ENCODE measurements at places on chromosomes 1 and 21.
A peak's percentile ranks its signal among the peaks of the same experiment; 100 is the strongest.

DNA sequence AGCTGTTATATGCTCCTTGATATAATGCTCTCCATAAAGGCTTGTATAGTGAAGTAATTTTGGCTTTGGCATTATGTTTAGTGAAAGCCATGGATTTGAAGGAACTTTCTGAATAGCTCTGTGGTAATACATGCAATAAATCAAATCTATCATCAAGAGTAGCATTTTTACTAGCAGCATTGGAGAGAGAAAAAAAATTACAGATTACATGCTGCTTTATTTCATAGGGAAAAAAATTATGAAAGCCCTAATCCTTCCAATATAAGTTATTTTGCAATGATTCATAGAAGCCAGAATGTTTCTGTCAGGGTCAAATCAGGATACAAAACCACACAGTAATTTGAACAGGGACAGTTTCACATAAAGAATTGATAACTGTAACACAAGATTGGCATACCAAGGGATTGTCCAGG lies 250.0 kb downstream of the SPATA17 start:
- no peak for DNase-seq

GRCh38 chr1:63435161-63435560 lies 67.7 kb downstream of the ALG6 start:
- DNase-seq: no peak

DNA sequence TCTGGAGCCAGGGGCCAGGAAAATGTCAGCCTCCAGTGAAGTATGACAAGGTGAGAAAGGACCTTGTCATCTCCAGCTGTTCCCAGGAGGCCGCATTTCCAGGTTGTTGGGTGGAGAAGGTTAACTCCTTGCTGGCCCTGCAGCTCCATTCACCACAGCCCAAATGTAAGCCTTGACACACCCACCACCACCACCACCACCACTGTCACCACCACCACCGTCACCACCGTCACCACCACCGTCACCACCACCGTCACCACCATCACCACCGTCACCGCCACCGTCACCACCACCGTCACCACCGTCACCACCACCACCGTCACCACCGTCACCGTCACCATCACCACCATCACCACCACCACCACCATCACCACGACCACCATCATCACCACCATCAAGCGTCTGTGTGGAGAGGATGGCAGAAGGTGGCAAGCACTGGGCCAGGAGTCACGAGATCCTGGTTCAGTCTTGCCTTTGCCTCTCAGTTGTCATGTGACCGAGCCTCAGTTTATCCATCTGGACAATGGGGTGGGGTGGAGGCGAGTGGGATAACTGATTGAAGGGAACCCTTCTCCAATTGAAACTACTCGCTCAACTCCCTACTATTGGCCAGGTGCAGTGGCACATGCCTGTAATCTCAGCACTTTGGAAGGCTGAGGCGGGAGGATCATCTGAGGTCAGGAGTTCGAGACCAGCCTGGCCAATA lies 21.2 kb upstream of the FAM131C start:
- no peak for DNase-seq

DNA sequence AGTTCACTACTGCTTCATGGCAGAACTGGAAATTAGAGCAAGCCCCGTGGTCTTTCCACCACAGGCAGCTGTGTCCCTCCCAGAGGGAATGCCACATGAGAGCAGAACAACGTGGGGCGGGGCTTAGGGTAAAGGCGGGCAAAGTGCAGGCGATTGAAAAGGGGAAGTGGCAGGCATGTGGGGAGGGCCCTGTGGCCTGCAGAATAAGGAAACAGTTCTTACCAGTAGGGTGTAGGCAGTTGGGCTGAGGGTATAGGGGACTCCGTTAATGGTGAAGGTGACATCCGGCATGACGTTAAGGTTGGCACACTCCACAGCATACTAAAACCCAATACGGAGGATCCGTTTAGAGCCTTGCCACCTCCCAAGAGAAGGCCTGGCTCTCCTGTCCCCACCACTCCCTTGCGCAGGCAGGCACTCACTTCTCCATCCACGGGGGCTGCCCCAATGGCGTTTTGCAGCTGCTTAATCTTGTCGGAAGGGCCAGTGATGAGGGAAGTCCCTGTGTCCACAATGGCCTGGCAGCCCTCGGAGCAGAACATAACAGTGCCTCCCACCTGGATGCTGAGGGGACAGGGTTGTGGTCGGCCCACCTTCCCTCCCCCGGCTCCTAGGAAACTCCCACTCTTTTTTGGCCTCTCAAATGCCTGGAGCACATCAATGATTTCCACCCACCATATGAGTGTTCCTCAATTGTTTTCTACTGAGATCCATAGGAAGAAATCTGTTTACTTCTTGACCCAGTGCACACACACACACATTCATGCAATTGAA lies 9.1 kb upstream of the RAB7B start:
- DNase-seq: peak; percentile 7

- peak; percentile 47 for DNase-seq
Measured at GRCh38 chr1:2255420-2256369, 27.6 kb downstream of the SKI start.

DNA sequence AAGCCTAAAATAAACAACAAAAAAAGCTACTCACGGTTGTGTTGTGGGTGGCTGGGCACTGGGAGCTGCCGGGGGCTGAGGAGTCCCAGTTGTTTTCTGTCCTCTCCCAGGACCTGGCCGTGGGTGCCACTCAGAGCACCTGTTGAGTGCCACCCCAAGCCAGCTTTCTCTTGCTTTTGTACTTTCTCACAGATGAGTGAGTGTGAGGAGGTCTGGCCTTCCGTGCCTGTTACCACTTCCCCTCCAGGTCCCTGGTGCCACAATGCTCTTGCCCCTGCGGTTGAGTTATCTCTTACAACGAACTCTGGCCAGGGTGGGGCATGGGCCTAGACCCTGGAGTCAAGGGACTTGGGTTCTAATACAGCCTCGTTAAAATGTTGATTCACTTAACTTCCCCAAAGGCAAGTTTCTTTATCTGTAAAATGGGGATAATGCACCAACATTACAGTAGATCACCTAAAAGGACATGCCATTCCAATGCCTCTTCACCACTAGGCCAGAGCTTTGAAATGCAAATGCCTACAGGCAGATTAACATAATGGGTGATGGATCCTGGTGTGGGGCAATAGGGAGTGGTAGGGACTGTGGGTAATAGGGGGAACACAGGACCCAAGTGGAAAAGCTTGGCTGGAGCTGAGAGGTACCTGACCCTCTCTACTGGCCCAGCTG lies at the start of gene CNR2:
CNR2 (minus strand) TSS at position 151 of the 669 bp plus-strand sequence. CDS start 37,745 bp downstream, outside the sequence.
- DNase-seq: no peak

GRCh38 chr1:171611306-171611705 lies 10.7 kb upstream of the MYOCOS start:
- DNase-seq: no peak

- no peak for DNase-seq
Measured at GRCh38 chr1:168135116-168135920, 1.4 kb downstream of the GPR161 start.

DNA sequence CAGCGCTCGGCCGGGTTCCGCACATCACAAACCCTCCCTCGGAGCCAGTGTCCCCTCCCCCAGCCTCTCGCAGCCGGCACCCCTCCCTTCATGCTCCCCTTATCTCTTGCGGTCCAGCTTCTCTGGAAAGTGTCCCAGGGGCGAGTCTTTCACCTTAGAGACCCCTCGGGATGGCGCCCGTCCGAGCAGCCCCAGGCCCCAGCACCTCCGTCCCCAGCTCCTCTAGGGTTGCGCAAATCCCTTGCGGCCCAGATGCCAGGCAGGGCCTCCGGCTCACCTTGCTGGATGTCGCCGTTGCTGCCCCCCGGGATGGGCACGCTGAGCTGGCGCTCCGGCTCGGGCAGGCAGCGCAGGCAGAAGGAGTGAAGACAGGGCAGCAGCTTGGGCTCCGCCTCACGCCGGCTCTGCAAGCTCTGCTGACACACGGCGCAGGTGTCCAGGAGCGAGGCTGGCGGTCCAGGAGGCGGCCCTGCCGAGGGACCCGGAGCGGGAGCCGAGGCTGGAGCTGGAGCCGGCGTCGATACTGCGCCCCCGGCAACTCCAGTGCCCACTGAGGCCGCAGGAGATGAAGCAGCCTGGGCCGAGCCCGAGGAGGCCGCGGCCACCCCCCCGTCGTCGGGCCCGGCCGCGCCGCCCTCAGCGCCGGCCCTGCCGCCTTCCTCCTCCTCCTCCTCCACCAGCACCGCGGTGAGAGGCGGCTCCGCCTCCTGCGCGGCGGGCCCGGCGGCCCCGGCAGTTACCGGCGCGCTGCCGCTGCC lies 550 bp downstream of the TRIM33 start:
- DNase-seq: no peak

- DNase-seq: no peak
Measured at GRCh38 chr1:221331273-221332183, 410.4 kb downstream of the DUSP10 start.

GRCh38 chr1:201697174-201697573 lies 131.8 kb upstream of the IPO9 start:
- no peak for DNase-seq

GRCh38 chr1:25782608-25783201 lies 17.3 kb upstream of the SELENON start:
- DNase-seq: no peak

GRCh38 chr1:203251466-203251865 lies 22.0 kb upstream of the CHIT1 start:
- DNase-seq: no peak

DNA sequence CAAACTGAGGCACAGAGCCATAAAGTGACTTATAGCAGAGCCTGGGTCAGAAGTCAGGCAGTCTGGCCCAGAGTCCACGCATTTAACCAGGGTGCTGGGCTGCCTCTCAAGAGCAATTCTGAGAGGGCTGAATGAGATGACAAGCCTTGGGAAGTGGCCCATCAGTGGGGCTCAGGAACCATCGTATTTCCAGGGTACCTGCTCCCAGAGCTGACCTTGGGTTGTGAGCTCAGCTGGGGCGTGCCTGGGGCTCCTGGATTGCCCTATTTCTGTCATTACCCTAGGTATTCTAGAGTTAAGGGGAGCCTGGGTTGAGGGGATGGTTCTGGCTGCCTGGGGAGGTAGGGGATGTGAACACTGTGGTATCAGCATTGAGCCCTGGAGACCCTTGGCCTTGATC lies 49.4 kb downstream of the LGR6 start:
- no peak for DNase-seq

- DNase-seq: no peak
Measured at GRCh38 chr1:244854166-244854565, 10.2 kb downstream of the HNRNPU start.

- no peak for DNase-seq
Measured at GRCh38 chr1:153774780-153775457, at the start of gene SLC27A3. Gene SLC27A3, plus strand, starts transcription at chr1:153775407. Its CDS starts 91 bp downstream, at chr1:153775498.

GRCh38 chr1:218259800-218260199 lies 25.3 kb upstream of the RRP15 start:
- DNase-seq: no peak

DNA sequence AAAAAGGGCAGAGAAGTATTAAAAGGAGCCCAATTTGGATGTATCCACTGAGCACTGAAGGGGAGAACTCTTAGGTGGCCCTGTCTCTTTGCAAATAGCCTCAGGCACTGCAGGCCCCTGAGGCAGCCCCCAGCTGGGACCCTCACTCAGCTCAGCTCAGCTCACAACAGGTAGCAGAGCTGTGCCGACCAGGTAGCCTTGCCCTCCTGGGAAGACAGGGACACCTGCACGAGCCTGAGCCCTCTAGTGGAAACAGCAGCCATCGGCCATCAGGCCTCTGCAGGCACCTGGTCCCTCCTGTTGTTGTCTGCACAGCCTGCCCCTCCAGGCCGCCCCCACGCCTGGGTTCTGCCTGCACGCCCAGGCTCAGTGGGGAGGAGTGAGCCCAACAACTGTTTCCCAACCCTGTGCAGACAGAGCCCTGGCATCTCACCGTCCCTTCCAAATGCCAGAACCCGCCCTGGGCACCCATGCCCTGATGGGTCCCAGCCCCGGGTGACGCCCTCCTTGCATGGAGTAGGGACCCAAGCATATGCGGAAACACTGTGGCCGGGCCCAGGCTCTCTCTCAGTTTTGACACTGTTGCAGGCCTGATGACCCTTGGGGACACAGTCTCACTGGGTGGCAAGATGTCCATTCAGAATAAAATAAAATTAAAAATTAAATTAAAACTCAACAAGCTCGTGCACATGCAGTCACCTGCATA lies 60.0 kb upstream of the AJAP1 start:
- no peak for DNase-seq

DNA sequence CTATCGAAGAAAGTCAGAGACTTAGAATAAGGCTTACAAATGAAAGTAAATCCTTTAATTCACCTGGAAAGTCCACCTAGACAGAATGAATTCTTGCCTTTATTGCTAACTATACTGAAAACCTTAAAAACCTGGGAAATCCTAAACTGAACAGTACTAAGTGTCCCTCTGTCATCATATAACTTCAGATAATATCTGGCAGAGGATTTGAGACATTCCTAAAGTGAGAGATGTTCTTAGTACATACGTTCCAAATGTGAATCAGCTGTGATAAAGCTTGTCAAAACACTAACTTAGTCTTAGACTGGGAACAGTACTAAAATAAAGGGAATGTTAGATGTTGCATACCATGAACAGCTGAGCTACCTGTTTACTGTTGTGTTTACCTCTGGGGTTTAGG lies 121.7 kb downstream of the TNFSF18 start:
- DNase-seq: no peak

- DNase-seq: no peak
Measured at GRCh38 chr21:16022921-16023320, 293.1 kb downstream of the USP25 start.

- DNase-seq: no peak
Measured at GRCh38 chr1:69196071-69196470, 371.7 kb upstream of the LRRC7 start.

GRCh38 chr21:26195708-26196107 lies 25.1 kb upstream of the APP start:
- DNase-seq: no peak

DNA sequence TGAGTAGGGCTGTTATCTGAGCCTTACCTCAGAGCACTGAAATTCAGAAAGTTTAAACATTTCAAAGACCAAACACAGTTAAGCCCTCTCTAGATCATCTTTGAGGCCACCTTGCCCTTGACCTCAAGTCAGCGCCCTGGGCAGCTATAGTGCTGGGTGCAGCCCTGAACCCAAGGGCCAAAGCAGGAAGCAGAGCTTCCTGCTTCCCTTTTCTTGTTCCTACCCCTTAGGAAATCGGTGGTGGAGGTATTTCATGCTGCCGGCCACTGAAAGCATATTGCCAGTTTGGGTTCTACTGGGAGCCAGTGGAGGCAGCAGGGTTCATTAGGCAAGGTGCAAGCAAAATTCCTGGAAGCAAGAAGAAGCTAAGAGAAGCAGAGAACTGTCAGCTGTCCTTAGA lies 26.1 kb downstream of the CD244 start:
- DNase-seq: no peak
